ENCODE measurements at places on chromosomes 16 and 17. TPM values are rescaled to one million over a fixed set of nuclear protein-coding genes. Genes with fewer than 3 reads are reported as not detected.

Gene PDXDC1
- 78.9 TPM for total RNA-seq

DNA sequence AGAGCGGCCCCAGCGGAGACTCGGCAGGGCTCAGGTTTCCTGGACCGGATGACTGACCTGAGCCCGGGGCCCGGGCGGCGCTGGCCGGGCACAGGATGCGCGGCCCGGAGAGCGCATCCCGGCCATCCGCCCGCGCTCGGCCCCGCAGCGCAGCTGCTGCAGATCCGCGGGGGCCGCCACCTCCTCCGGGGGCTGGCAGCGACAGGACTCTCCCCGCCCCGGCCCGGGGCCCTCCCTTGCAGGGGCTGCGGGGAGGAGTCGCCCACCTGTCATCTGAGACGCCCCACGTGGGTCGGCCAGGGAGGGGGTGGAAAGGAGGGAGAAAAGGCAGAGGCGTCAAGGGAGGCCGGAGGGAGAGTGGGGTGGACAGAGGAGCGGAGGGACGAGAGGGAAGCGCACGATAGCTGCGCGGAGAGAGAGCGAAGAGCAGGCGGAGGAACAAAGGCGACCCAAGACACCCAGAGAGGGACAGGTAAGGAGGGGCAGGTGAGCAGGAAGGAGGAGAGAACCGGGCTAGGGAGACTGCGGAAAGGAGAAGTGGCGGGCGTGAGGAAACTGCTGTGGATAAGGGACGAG, 471 bp upstream of the PRKAR1A start:
- no peaks in the 10 kb centered on the region for H3K36me3 ChIP-seq
- DNase-seq = peak; percentile 55
- no peaks in the 10 kb centered on the region for H3K27me3 ChIP-seq
- peak overlapping the region; percentile 86 for H3K27ac ChIP-seq
- peaks cover 18% of the 10 kb centered on the region for H3K4me1 ChIP-seq
- peak overlapping the region; percentile 83 for H3K4me3 ChIP-seq

DNA sequence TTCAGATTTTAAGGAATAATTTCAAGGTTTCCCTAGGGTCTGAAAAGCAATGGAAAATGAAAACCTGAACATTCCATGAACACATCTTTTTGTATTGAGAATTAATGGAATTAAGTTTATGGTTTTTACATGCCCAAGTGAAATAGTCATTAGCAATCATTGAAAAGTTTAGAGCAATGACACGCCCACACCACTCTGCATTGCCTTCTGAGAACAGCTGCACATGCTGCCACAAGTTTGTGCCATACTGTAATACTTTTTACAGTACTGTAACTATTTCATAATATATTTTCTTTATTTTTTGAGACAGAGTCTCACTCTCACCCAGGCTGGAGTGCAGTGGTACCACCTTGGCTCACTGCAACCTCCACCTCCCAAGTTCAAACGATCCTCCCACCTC, 345.2 kb upstream of the PMFBP1 start:
- H3K27ac ChIP-seq = no peak overlapping the region
- H3K36me3 ChIP-seq = no peaks in the 10 kb centered on the region
- no peak for DNase-seq
- no peaks in the 10 kb centered on the region for H3K4me1 ChIP-seq

DNA sequence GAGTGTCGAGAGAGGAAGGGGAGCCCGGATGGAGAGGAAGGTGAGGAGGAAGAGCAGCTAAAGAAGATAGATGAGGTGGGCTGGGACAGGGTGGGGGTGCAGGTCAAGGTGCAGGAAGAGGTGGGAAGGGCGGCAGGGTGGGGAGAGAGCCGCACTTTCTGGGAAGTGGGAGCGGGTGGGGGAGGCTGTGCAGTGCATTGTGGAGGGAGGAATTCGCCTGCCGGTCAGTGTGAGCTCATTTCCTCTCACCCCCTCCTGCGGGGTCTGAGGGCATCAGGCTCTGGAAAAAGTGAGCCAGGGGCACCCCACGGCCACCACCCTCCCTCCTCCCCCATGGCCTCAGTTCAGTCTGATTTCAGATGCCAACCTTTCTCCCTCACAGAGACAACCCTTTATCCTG, 2.5 kb upstream of the ARHGAP23 start:
- peak overlapping the region; percentile 94 for H3K27ac ChIP-seq
- peaks cover 55% of the 10 kb centered on the region for H3K4me1 ChIP-seq
- no peaks in the 10 kb centered on the region for H3K27me3 ChIP-seq
- no peak overlapping the region for H3K4me3 ChIP-seq
- no peaks in the 10 kb centered on the region for H3K36me3 ChIP-seq

- no peak overlapping the region for H3K27ac ChIP-seq
- no peak overlapping the region for H3K4me3 ChIP-seq
- H3K4me1 ChIP-seq = no peaks in the 10 kb centered on the region
- no peak for DNase-seq
- no peaks in the 10 kb centered on the region for H3K36me3 ChIP-seq
- H3K27me3 ChIP-seq = no peaks in the 10 kb centered on the region
Observed at GRCh38 chr17:71407981-71408380, 712.8 kb upstream of the SOX9 start.

Gene CLEC3A
- not detected for total RNA-seq

GRCh38 chr16:78629173-78629572, 529.7 kb downstream of the WWOX start:
- H3K27ac ChIP-seq = no peak overlapping the region
- H3K4me3 ChIP-seq = no peak overlapping the region
- no peaks in the 10 kb centered on the region for H3K36me3 ChIP-seq
- H3K27me3 ChIP-seq = no peaks in the 10 kb centered on the region

Measured in endothelial cell of umbilical vein (primary cell).